Amniotic epithelial cell (primary cell): ENCODE measurements at places on chromosomes 7 and 10.
A peak's percentile ranks its signal among the peaks of the same experiment; 100 is the strongest.

DNA sequence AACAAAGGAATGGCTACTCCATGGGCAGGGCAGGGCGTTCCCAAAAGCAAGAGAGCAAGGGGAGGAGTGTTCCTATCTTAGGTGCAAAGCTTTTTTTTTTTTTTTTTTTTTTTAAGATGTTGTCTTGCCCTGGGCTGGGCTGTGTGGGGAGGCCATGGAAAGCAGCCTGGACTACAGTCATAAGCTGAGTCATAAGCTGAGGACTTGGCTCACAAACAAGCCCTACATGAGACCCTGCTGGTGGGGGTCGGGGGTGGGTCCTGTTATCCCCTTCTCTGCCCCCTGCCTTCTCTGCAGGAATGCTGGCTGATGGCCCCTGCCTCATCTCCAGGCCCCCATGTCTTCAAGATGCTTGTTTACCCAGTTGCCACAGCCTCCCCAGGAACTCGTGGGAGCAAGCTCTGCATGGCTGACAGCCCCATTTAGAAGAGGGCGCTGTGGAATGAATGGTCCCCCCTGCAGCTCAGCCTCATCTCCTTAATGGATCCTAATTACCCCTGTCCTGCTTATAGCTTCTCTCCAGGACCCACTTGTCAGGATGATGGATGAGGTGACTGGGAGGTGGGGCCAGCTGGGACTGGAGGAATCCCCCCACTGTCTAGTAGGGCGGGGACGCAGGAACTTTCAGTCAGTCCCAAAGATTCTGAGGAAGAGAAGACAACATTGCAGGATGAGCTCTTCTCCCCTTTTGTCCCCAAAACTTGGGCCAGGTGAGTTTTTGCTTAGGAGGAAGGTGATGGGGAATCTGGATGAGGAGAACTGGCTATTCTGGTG, 340.8 kb upstream of the PODXL start:
- no peak for DNase-seq

DNA sequence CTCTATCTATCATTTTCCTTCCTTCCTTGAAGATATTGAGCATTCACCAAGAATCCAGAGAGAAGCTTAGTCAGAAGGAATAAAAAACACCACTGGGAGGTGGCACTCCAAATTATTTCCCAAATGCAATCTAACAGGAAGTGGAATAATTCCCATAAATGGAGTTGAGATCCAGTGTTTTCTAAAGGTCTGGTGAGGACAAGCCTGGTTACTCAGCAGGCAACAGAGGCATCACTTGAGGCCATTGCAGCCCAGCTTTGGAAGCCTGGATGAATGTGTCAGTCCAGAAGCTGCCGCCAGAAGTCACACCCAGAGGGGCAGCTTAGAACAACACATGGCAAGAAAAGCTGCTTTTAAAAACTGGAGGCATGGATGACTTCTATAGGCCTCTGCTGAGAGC, 288.9 kb upstream of the KLF6 start:
- DNase-seq: peak; percentile 60

- peak; percentile 83 for DNase-seq
These were observed 119.3 kb upstream of the FRMD4A start for GRCh38 chr10:14450041-14450491.

GRCh38 chr7:140686921-140687320, 9.6 kb upstream of the NDUFB2 start:
- DNase-seq: no peak

DNA sequence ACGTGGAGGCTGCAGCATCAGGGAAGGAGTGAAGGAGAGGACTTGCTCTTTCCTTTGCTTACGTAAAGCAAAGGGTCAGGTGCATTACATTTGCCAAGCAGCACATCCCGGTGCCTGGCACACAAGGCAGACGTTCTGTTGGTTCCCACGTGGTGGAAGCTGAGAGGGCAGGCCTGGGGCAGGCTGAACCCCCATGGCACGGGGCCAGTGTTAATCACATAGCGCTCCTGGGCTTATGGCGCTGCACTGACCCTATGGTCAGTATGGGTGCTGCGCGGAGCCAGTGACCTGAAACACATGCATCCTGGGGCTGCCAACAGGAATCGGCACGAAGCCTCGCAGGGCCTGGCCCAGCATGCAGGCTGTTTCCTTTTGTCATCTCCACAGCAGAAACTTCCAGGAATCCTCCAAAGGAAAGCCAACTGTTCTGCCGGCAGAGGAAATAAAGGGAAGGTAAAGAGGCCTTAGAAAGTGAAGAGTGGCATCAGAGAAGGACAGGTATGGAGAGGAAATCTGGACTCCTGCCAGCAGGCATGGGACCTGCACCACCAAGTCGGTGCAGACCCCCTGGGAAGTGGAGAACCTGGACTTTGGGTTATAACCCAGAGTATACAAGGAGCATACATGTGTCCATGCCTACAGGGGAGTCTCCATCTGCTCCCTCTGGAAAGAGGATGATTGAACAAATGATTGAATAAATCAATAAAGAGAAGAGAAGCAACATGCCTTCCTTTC, 560.2 kb downstream of the TCERG1L start:
- no peak for DNase-seq

DNA sequence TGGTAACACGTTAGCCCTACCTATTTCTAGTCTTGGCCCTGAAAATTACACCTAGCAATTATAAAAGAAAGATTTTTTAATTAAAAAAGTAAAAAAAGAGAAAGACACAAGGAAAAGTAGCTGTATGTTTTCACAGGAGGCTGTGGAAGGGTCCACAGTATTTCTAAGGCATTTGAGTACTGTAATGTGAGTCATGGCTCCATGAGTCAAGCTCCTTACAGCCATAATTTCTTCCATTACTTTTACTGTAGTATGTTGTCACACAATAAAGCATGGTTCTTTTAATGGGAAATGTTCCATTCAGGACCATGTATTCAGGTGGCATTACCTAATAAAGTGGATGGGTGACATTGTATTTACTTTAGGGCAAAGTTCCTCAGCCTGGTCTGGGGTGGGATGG, 113.4 kb downstream of the GPR37 start:
- DNase-seq: peak; percentile 7

DNA sequence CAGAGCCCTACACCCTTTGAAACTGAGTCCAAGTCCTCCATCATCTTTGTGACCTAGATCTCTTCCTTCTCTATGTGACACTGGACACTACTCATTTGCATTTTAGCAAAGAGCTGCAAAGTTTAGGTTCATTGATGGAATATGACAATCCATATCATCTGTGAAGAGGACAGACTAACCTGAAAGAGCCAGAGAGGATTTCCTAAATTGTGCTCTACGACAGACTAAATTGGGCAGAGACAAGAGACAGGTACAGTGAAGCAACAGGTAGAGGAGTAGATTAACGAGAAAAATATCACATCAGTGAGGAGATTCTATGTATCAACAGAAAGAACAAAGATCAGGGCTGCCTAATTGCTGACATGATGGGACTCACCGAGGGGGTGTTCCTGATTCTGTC, at the start of gene TAS2R3:
TAS2R3 (plus strand) TSS at position 301 of the 400 bp plus-strand sequence; CDS start at position 363, 62 bp downstream.
- DNase-seq: no peak

GRCh38 chr7:151298765-151299164, 42.8 kb upstream of the NUB1 start:
- DNase-seq: no peak

GRCh38 chr7:79523436-79523835, 70.0 kb upstream of the MAGI2 start:
- peak; percentile 87 for DNase-seq

- DNase-seq: no peak
These were observed 2.7 kb downstream of the BICC1 start for GRCh38 chr10:58515291-58515941.

GRCh38 chr7:114631249-114631822, 216.7 kb downstream of the FOXP2 start:
- no peak for DNase-seq

GRCh38 chr7:66083677-66084076, 8.1 kb downstream of the ASL start:
- DNase-seq: no peak

DNA sequence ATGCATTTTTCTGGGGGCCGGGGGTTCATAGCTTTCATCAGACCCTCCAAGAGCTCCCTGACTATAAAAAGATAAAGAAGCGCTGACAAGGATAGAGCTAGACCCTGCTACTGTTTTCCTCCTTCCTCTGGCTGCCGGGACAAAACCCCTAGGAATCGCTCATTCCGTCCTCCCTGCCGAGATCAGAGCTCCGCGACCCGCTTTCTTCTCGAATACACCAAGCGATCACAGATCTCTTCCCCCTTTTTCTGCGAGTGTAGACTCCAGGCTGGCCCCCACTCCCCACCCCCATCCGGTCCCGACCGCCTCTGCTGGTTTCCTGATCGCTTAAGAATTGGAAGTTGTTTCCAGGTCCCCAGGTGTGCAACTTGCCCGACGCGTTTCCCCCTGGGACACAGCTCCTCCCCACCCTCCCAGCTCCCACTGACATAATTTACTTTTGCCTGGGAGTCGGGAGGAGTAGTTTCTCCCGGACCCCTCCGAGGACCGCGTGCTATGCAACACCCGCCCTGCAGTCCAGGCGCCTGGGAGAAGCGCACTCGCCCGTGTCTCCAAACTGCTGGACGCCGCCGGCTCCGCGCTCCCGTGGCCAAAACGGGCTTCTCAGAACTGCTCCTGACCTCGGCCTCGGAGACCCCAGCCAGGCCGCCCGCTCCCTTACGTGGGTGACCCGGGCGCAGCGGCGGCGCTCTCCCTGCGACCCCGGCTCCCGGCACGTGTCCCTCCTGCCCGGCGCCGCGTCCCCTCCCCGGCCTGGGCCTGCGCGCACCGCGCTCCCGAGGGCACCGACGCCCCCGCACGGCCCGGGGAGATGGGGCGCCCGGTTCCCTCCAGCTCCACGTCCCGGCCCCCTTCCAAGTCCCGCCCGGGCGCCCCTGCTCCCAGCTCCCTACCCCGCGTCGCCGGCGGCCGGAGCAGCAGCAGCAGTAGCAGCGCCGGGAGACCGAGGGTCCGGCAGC, 552 bp downstream of the IL15RA start:
- DNase-seq: peak; percentile 30

- DNase-seq: no peak
These were observed 7.4 kb upstream of the LFNG start for GRCh38 chr7:2512179-2512661.

DNA sequence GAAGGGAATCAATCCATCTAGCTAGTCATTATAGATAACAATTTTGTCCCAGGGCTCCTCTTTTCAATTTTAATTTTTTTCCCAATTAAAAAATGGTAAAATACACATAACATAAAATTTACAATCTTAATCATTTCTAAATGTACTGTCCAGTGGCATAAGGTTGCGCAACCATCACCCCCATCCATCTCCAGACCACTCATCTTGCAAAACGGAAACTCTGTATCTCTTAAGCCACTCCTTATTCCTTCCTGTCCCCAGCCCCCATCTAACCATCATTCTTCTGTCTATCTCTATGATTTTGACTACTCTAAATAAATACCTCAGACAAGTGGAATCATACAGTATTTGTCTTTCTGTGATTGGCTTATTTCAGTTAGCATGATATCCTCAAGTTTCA, 46.1 kb upstream of the RAB18 start:
- DNase-seq: peak; percentile 4

- DNase-seq: no peak
These were observed 900.3 kb downstream of the IPMK start for GRCh38 chr10:57367412-57367811.

GRCh38 chr10:125797994-125798662, 22.5 kb upstream of the MMP21 start:
- no peak for DNase-seq

DNA sequence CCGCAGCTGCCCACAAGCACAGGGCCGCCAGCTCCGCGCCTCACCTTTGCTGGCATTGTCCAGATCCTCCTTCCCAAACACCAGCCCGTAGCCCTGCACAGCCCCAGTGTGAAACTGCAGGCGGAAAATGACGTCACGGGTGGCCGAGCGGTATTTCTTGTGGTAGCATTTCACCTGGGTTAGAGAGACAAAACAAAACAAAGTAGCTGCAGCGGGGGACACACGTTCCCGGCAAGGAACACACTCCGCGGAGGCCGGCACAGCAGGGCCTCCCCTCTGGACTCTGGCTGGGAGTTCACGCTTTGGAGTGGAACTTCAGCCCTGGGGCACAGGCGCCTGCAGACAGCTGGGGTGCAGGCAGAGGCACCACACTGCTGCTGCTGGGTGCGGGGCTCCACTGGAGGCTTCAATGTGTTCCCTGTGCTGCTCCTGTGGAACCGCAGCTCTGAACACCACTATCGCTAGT, 181.1 kb downstream of the TNS3 start:
- no peak for DNase-seq

GRCh38 chr7:69564454-69565417, 33.5 kb upstream of the AUTS2 start:
- DNase-seq: no peak

DNA sequence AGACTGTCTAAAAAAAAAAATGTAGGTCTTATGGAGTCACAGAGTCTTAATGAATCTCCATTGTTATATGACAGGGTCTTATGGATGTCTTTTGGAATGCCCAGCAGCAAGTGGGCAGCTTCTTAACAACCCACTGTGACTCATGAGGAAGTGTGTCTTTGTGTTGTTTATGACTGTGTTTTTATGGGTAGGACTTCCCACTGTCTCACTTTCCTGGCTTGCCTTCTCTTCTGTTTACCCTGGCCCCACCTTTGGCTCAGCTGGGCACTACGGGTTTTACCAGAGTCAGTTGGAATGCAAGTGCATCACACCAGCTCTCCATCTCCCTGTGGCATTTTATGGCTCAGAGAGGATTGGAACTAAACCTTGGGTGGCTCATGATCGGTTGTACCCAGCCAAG, 580.5 kb downstream of the AUTS2 start:
- DNase-seq: no peak

GRCh38 chr10:62561151-62561550, 187.0 kb downstream of the ZNF365 start:
- DNase-seq: no peak

DNA sequence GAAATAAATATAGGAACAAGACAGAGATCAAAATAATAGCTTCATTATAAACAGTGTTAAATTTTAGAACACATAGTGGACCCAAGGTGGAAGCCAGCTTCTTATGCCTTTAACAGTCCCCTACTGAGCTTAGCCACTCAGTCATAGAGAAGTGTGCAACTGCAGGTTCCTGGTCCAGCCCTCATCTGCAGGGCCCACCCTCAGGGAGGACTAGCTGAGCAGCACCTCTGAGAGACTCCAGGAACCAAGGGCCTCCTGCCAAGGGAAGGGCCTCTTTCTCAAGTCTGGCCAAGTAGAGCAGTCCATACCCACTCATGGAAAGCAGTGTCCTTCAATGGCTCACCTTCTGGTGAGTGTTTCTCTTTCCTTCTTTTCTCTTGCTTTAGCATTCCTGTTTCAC, 173.7 kb upstream of the PRPS1L1 start:
- DNase-seq: no peak

DNA sequence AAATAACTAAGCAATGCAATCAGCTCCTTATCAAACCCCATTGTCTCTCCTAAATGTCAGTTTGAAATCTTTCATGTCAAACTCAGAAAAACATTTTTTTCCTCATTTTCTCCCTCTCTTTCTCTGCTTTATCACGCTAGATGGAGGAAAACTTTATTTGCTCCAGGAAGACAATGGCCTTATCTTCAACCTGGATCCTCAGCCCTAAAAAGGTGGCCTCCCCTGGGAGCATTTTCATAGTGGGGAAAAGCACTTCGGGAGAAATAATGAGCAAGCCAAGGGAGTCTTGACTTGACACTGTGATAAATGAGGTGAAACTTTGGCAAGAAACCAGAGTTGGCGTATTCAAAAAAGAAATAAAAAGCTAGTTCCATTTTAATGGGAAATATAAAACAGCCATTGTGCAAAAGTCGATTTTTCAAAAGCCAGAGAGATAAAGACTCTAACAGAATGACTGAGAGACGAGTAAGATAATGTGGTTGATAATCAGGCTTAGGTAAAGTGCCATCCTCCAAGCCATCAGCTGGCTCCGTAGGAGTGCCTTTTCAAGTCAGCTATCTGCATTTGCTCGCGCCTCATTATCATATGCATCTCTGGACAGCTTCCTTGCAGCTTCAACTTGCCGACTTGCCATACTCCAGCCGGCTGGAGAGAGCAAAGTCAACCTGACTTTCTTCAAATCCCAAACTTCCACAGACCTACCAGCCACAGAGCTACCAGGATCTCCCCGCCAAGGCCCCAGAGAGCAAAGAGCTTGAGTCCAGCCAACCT, 19.9 kb downstream of the HABP2 start:
- no peak for DNase-seq
